CD4-positive, alpha-beta T cell treated with Interleukin-17A for 4 hours (primary cell): ENCODE measurements at places on chromosomes 3 and 15.

GRCh38 chr15:94272251-94272898 lies 41.0 kb downstream of the MCTP2 start:
- no peak for DNase-seq

DNA sequence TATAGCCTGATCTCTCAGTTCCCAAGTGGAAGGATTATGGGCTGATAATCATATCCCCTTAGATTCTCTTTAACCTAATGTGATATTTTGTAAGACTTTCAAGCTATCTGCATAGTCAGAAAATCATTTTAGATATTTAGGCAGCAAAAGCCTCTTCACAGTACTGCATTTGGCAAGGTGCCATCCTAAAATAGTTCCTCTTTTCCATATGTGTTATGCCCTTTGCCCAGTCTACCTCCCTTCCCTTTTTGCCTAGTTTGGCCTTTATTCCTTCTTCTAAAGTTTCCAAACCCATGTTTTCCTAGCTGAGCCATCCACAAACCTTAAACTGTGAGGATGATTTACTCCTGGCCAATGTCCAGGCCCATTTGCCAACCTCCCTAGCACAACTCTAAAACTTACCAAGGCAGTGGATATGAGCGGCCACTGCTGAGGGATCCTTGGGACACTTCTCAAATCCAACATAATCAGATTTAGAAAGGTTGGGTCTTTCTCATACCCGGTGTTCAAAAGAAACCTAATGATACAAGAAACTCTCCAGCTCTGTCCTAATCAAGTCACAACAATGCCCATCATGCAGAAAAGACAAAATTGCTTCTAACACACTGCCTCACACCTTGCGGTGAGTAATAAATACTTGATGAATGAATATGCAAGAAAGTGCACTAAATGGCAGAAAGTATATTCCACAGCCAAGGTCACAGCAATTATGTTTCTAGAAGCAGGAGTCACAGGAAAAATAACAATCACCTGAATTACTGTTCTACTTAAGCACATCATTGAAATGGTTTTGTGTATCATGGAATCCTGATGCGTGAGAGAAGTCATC lies 493.9 kb downstream of the NLGN1 start:
- no peak for DNase-seq

DNA sequence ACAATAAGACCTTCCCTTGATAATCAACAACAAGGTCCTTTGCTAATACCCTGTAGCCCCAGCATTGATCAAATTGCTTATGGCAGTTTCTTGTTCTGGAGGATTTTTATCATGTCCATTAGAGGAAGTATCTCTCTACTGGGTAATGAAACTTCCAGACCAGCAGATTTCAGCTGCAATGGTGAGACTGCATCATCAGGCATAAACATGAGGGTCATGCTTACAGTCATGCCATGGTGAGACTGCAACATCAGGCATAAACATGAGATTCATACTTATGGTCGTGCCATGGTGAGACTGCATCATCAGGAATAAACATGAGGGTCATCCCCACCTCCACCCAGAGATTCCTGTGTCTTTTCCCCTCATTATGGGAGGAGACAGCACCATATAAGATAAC lies 129.0 kb upstream of the LIPC start:
- no peak for DNase-seq

GRCh38 chr3:189529468-189529867 lies 101.7 kb upstream of the TP63 start:
- DNase-seq = no peak

DNA sequence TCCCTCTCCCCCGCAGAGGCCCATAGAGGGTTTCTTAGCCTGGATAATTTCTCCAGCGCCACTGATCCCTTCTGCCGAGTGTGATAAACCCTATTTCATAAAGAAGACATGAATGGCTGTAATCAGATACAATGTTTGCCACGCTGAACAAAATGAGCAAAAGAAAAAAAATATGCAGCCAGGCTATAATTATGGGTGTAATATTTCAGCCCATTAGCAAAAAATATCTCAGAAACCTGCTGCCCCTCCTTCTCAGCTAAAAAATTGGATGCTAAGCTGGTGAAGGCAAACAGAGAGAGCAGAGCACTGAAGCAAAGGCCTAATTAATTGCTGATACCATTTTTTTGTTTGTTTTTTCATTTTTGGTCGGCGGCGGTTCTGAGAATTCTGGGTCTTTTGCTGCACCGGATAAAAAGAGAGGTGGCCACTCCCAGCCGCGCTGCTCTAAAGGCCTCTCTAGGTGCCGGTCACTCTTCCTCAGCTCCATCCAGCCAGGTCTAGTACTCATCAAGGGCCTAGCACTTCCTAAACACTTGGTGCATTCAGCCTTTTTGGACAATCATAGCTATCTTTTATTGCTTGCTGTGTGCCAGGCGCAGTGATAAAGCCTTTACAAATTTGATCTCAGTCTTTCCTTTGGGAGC lies 128.7 kb upstream of the TLE3 start:
- DNase-seq = no peak
